OCI-LY7 (cell line): ENCODE measurements at places on chromosomes 16 and 17. TPM values are rescaled to one million over a fixed set of nuclear protein-coding genes. Genes with fewer than 3 reads are reported as not detected.

The NAT9 gene
- 87.9 and 89.0 TPM in 2 replicates for total RNA-seq

DNA sequence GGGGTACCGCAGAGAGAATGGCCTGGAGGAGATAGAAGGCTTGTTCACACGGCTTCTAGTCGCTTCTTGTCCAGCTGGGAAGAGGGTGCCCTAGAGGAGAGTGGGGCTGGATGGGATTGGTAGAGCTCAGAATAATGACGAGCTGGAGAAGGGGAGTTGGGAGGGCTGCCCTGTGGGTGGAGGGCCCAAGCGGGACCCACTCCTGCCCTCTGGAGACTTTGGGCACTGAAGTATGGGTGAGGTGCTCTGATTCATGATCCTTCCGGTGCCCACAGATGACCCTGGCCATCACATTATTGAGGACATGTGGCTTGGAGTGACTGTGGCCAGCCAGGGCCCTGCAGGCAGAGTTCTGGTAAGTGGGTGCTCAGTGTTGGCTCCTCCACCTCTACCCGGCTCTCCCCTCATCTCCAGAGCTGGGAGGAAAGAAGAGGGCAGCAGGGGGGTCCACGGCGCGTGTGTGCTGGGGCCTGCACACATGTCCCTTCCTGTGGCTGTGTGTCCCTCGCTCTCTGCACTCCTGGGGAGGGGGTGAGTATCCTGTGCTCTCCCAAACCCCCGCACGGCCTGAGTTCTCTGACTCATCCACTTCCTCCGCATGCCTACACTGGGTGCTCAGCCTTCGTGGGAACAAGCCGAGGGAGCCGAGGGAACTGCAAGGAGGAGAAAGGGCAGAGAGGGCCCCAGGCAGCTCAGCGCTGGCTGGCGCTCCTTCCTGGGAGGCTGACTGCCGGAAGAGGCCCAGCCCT is 8.5 kb downstream of the ITGA3 start:
- no peak for DNase-seq

- no peak for DNase-seq
Observed at GRCh38 chr17:80220736-80221215, 549 bp downstream of the SLC26A11 start.

DNA sequence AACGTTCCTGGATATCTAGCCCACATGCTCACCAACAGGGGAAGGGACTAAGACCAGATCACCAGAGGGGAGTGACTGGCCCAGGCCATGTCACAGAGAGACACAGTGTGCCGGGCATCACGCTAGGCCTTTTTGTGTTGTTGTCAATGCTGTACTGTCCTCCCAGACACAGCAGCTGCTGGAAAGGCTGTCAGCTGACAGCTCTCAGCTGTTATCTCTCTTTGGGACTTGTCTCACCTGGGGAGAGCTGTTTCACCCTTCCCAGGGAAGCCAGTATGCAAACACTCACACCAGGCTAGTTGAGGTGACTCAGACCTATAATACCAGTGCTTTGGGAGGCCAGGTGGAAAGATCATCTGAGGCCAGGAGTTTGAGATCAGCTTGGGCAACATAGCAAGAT is 19.4 kb downstream of the UNC45B start:
- DNase-seq = no peak

GRCh38 chr17:12794919-12795532 is 5.7 kb downstream of the ARHGAP44 start:
- no peak for DNase-seq

The KCNG4 gene
- not detected in 2 replicates for total RNA-seq

DNA sequence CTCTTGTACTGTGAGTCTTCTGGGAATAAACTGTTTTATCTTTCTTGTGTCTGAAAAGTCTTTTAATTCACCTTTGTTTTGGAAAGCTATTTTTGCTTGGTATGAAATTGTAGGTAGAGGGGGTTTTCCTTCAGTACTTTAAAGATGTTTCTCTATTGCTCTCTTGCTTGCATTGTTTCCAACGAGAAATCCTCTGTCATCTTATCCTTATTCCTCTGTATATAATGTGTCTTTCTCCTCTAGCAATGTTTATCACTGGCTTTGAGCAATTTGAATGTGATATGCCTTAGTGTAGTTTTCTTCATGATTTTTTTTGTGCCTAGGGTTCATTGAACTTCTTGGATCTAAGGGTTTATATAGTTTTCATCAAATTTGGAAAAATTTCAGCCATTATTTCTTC is 96.3 kb downstream of the CDK5R1 start:
- DNase-seq = no peak

DNA sequence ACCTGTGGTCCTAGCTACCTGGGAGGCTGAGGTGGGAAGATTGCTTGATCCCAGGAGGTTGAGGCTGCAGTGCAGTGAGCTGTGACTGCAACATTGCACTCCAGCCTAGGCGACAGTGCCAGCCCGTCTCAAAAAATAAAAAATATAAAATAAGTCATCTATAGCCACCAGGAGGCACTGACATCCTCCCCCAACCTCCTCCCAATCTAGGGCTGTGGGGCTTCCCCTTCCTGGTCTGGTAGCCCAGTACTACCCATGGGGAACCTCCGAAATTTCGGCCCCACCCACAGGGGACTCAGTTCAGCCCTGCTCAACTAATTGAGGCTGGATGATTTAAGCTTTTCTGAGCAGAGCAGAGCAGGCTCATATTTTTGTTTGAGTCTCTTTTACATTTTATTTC is 3.2 kb downstream of the ZSCAN10 start:
- peak; percentile 77 for DNase-seq

- DNase-seq = no peak
Observed at GRCh38 chr16:31429796-31430195, 1.6 kb upstream of the COX6A2 start.

- no peak for DNase-seq
Observed at GRCh38 chr17:7915179-7915610, 894 bp downstream of the RNF227 start.

The CMIP gene
- total RNA-seq = 67.5 and 70.3 TPM in 2 replicates

DNA sequence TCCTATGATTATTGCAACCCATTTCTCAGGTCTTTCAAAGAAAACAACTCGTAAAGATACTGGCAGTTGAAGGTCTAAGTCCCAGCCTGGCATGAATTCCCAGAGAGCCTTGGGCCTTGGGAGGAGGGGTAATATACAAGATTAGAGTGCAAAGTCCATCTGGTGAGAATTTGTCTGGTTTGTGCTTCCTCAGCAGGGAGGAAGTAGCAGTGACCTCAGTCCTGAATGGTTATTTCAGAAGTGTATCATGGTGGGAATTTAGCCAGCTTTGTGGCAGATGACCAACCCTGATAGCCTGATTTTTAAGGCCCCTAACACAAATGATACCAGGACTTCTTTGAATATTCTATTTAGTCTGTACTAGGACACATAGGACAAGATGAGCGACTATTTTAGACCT is 151.2 kb upstream of the TBX2 start:
- no peak for DNase-seq

DNA sequence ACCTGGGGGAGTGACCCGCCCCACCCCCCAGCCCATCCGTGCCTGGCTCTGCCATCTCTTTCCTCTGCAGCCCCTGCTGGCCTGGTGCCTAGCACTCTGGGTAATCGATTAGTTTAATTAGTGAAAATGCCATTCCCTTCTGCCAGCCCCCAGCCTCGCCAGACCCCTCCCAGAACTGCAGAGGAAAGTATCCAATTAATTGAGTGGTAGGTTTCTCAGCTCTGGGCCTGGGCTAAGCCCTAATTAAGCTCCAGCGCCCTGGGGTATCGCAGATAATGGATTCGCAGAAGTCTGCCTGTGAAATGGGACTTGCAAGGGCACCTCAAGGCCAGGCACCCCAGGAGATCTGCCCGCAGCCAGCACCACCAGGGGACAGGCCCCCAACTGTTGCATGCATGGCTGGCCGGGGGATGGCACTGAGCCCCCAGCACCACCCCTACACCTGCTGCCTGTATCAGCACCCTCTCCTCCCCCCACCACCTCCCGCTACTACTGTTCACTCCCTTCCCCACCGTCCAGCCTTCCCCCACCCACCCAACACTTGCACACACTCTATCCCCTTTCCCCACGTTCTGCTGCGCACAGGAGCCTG is 19.7 kb upstream of the SPPL2C start:
- DNase-seq = no peak

The ABI3 gene
- 23.6 and 29.5 TPM in 2 replicates for total RNA-seq

DNA sequence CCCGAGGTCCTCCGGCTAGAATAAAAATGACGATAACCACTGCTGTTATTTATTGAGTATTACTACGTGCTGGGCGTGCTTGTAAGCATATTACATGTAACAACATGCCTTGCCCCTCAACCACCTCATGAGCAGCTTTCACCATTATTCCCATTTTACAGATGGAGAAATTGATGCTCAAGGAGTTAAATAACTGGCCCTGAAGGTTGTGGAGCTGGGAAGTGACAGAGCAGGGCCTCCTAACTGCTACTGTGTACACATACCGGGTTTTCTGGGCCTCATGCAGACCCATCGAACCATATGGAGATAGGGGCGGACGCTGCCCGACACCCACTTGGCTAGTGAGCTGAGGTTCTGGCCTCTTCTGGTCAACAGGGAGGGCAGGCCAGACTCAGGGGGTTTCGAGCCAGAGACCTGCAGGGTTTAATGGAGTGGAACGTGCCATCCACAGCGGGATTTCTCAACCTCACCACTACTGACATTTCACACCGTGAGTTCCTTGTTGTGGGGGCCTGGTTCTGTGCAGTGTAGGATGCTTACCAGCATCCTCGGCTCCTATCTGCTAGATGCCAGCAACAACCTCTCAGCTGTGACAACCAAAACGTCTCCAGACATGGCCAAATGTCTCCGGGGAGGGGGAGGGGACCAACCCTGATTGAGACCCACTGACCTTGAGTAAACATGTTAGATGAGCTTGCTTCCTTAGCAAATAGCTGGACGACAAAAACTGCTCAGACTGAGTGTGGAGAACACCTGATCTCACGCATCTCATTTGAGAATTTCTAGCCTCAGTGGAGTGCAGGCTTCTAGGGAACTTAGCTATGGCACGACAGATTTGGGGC is 432.0 kb downstream of the SLC39A11 start:
- no peak for DNase-seq

- DNase-seq = no peak
Observed at GRCh38 chr17:72654706-72655105, 437.8 kb downstream of the SLC39A11 start.

DNA sequence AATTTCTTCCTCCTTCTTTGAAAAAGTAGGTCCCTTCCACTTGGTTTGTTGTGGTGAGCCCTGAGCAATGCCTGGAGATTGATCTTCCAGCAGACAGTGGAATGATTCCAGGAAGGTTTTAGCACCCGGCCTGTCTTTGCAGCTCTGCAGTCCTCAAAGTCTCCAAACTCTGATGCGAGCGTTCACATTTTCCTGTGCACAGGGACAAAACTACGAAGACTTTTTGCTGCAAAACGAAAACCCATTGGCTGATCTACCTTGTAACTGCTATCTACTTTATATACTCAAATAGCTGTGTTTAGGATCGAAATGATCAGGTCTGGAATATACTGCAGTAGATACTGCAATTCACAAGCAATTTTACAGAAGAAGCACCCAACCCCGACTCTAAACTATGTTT is 21.7 kb downstream of the G6PC1 start:
- no peak for DNase-seq

GRCh38 chr16:58393138-58393504 is 850 bp downstream of the GINS3 start:
- peak; percentile 27 for DNase-seq

- DNase-seq = peak; percentile 86
Observed at GRCh38 chr16:23863511-23864422, 28.0 kb downstream of the PRKCB start.

The KRTAP4-4 gene
- not detected in 2 replicates for total RNA-seq

DNA sequence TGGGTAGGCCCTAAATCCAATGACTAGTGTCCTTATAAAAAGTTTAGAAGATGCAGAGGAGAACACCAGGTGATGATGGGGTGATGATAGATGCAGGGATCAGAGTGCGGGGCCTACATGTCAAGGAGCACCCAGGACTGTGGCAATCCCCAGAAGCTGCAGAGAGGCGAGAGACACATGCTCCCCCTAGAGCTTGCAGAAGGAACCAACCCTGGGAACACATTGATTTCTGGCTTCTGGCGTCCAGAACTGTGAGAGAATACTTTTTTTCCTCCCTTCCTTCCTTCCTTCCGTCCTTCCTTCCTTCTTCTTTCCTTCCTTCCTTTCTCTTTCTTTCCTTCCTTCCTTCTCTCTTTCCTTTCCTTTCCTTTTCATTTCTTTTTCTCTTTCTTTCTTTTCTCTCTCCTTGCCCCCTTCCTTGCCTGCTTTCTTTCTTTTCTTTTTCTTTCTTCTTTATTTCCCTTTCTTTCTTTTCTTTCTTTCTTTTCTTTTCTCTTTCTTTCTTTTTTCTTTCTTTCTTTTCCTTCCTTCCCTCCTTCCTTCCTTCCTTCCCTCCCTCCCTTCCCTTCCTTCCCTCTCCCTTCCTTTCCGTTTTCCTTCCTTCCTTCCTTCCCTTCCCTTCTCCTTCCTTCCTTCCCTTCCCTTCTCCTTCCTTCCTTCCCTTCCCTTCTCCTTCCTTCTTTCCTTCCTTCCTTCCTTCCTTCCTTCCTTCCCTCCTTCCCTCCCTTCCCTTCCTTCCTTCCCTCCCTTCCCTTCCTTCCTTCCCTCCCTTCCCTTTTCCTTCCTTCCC is 134.3 kb downstream of the HAPSTR1 start:
- peak; percentile 39 for DNase-seq

DNA sequence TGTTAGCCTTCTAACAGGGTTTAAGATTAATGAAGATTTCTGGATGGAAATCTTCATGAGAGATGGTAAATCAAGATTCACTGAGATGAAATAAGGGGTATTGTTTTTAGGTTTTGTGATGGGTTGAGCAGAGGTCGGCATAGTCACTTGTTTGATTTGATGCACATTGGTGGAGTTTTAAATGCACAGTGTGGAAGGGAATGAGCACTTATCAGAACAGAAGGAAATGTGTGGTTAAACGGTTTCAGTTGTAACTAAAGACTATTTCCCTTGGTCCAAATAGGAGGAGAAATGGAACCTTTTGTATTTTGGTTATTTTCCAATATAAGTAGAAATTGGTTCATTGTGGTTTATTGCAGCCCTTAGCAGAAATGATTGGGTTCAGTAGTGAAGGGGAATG is 34.1 kb downstream of the CBFB start:
- no peak for DNase-seq

GRCh38 chr16:27650073-27650701 is 100.2 kb downstream of the KATNIP start:
- DNase-seq = no peak

The TSNAXIP1 gene
- 0.68 and 0.91 TPM in 2 replicates for total RNA-seq

The GRIN2A gene
- total RNA-seq = not detected in 2 replicates

DNA sequence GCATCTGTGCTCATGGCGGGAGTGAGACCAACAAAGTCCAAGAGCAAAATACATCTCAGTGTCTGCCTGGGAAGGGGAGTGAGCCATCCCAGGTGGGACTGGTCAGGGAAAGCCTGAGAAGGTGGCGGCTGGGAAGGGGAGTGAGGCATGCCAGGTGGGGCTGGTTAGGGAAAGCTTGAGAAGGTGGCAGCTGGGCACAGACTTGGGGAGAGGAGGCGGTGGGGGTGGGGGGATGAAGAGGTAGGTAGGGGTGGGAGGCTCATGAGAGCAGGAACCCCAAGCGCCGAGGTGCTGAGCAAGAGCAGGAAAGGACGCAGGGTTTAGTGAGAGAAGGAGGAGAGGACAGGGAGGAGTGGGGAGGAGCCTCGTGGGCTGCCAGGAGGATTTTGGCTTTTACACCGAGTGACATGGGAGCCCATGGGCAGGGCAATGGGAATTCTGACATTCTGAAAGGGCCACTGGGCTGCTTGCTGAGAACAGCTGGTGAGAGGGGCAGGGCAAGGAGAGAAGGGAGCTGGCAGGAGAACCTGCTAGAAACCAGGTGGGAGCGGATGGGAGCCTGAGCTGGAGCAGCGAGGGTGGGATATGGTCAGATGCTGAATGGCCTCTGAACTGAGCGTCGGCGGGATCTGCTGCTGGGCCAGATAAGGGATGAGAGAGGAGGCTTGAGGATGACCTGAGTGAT is 256.1 kb upstream of the RPL38 start:
- no peak for DNase-seq

The SLC16A6 gene
- 15.4 and 18.9 TPM in 2 replicates for total RNA-seq

- no peak for DNase-seq
Observed at GRCh38 chr17:9566067-9566466, 9.6 kb downstream of the STX8 start.
